Endothelial cell (in vitro differentiated cells): ENCODE measurements at places on chromosomes 7 and 10.

DNA sequence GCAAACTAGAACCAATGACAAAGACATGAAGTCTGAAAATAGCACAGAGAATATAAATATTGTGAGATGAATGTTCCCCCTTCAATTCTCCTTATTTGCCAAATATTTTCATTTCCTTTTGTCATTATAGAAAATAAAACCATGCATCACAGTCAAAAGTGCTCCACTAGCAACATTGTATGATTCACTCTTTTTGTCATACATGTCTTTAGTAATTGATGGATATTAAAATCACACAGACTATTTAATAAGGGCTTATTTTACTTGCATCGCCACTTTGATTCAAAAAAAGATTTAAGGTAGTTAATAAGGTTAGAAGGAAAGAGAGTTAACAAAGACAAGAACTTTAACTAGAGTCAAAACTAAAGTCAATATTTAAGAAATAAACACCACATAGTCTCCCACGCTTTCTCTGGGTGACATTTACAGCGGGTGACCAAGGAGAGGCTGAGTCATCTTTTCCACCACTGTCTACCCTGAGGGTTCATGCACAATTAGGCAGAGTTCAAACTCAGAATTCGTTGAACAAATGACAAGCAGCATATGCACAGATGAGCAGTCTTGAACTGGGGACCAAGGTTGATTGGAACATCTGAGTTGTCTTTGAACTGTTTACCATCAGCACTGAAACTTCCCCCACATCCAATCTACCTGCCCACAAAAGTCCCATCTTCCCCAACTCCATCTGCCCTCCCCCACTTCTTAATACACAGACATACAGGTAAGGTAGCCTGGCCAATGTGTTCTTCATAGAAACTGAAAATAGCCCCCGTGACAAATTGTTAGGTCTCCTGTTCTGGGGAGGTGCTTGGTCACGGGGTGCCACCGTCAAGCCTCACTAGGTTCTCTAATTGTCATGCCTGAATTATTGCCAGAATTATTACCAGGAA is 42.5 kb downstream of the C7orf25 start:
- DNase-seq = no peak

DNA sequence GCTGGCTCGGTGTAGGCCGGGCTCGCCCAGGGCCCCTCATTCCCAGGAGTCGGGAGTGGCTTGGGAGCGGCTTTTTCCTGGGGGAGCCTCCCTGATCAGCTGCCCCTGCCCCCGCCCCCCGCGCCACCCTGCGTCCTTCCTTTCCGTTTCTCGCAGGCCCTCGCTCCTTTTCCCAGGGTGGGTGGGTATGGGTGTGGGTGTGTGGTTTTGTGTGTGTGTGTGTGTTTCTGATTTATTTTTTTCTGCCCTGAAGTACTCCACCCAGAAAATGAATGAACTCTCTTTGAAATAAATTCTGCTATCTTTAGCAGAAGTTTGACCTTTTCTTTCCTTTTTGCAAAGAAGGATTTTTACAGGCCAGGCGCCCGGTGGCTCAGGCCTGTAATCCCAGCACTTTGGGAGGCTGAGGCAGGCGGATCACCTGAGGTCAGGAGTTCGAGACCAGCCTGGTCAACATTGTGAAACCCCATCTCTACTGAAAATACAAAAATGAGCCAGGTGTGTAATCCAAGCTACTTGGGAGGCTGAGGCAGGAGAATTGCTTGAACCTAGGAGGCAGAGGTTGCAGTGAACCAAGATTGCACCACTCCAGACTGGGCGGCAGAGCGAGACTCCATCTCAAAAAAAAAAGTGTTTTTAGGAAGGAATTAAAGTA is 30.0 kb upstream of the AP5Z1 start:
- DNase-seq = no peak

GRCh38 chr7:76280408-76280807 is 22.1 kb upstream of the HSPB1 start:
- DNase-seq = no peak

- no peak for DNase-seq
These were observed 688.1 kb downstream of the SUGCT start for GRCh38 chr7:40822861-40823260.

DNA sequence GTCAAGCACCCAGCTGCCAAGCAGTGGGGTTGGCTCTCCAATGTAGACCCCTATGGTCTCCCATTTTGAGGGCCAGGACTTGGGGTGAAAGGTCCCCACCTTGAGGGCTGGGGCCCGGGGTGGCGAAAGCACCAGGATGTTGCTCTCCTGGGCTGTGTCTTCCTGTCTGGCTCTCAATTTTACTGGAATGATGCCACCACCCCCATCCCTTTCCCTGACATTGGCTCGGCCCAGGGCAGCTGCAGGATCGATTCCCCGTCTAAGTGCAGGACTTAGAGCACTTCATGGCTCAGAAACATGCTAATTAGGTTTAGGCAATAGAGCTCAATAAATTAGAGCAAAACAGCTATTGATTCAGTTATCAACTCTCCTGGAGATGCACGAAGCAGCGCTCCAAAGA is 27.0 kb upstream of the HSPA12A start:
- no peak for DNase-seq
